ENCODE measurements at places on chromosomes 7 and 10.

DNA sequence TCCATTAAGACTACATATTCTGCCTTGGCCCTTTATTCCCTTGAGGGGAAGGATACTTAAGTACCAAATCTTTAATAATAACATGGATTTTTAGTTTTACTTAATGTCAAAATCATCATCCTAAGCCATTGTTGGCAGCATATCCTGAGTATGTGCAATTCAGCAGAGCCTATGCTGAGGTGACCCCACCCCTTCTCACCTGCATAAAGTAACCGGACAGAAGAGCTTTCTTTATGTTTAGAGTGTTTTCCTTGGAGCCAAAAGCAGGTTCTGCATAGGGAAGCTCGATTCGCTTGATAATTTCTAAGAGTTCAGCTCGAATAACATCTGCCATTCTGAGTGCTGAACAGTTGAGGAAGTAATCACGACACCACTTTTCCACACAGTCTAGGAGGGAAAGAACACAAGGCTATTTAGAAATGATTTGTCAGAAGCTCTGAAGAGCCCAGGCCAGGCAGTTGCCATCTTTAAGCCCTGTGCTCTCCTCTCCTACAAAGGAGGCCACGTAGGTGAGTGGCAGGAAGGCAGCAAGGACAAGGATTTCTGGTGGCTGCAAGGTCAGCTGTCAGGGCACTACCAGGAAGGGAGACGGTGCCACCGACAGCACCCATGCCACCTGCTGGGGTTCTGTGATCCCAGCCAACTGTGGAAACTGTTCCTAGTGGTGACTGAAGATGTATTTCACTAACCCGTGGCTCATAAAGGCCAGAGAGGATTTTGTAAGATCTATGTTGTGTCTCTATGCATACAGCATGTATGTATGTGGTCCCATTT, 15.6 kb downstream of the BCCIP start:
- no peak for DNase-seq

GRCh38 chr7:45662018-45662417, 87.8 kb downstream of the ADCY1 start:
- no peak for DNase-seq

GRCh38 chr7:47534322-47535034, 47.4 kb downstream of the TNS3 start:
- DNase-seq: no peak

GRCh38 chr10:87860156-87860795, 3.1 kb downstream of the KLLN start:
- no peak for DNase-seq

DNA sequence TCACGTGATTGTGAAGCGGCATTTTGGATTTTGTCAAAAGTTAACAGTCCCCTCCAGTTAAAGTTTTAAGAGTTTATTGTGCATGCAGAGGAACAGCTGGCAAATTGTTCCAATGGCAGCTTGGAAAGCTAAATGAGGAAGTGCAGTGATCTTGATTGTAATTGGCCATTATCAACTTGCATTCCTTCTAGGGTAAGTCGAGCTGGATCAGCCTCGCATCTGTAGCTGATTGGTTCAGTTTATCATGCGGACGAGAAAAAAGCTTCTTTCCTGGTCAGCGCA, 566 bp downstream of the ZNF789 start:
- no peak for DNase-seq

DNA sequence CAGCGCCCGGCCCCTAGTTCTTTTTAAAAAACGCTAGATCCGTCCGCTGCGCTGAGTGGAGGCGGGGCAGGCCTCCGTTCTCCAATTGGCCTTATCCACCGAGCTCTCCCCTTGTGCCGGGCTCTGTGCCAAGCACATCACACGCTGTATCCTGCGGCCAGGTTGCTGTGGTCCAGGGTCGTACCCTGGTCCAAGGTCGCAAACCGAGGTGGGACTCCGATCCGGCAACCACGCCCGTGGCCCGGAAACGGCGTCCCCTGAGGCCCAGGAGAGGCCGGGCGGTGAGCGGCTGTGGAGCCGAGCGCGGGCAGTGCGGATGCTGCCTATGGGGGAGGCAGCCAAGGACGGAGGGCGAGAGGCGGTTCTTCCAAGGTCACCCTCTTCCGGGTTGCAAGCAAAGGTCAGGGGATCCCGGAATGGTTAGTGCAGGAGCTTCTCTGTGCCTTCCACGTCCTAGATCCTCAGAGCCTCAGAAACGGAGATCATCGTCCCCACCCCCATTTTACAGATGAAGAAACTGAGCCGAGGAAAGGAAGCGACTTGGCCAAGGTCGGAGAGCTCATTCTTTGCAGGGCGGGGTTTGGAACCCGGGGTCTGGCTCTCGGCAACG, 72.4 kb upstream of the LRRC4 start:
- DNase-seq: no peak

DNA sequence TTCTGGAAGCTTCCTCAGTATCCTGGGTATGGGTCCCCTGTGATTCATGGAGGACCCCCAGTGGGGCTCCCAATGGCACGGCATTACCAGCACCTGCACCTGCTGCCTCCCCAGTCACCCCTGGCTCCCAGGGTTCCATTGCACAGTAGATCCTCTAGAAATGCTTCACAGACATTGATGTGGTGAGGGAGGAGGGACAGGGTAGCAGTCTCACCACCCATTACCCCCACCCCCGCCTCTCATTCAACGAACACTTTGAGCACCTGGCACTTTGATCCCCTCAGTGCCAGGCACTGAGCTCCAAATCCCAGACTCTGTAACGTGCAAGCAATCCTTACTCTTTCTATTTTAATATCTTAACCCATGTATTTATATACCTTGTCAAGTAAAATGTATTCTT, 26.8 kb upstream of the PSAP start:
- DNase-seq: no peak

DNA sequence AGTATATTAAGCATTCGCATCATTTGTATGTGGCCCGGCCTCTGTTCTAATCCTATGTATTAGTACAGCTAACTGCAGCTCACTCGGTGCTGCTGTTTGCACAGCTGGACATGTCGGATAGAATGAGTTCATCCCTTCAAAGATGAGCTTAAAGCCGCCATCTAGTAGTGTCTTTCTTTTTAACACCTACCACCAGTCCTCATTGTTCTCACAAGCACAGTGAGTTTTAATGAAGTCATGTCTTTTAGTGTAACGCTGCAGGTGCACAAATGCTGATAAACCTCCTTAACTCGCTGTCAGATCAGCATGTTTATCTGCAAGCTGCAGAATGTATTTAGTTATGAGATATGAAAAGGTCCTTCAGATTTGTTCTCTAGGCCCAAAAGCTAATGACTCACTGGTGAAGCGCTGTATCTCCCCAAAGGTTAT, 247.5 kb downstream of the MTERF1 start:
- no peak for DNase-seq

- no peak for DNase-seq
Observed at GRCh38 chr10:131350245-131350644, 38.7 kb upstream of the TCERG1L start.

DNA sequence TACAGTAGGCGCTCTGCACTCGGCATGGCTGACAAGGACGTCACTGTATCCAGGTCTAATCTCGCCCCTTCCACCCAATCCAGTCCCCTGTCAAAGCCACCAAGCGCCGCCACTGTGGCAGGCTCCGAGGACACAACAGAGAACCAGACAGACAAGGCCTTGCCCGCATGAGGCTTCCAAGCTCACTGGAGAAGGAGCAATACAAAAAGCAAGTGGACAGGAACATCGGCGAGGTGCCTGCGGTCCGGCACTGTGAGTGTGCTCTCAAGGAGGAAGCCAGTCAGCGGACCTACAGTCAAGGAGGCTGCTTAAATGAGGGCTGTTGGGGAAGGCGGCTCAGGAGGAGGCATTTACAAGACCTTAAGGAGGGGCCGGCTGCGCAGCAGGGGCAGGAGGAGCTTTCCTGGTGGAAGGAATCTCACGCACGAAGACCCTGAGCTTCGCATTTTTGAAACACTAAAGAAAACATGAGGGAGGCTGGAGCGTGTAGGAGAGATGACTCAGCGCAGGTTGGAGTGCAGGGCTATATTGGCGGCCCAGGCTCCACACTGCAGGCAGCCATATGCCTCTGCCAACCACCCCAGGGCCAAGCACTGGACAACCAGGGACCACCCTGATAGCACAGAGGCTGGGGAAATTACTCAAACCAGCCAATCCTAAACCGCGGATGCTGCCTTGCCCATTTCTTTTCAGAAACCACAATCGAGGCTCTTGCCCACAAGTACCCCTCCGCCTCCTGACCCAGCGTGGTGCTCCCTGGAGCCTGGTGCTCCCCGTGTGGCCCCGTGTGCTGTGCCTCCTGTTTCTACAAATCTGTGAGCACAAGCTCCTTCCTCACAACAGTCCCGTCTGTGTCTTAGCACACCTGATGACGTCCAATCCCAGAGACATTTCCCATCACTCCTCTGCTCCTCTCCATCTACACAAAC, 28.9 kb downstream of the GNA12 start:
- DNase-seq: no peak

- no peak for DNase-seq
Observed at GRCh38 chr7:143374561-143374960, 6.6 kb upstream of the ZYX start.

- DNase-seq: peak; percentile 19
Observed at GRCh38 chr7:75776295-75776971, 4.4 kb upstream of the CCL26 start.

GRCh38 chr10:99981581-99982199, 28.1 kb downstream of the DNMBP start:
- no peak for DNase-seq

DNA sequence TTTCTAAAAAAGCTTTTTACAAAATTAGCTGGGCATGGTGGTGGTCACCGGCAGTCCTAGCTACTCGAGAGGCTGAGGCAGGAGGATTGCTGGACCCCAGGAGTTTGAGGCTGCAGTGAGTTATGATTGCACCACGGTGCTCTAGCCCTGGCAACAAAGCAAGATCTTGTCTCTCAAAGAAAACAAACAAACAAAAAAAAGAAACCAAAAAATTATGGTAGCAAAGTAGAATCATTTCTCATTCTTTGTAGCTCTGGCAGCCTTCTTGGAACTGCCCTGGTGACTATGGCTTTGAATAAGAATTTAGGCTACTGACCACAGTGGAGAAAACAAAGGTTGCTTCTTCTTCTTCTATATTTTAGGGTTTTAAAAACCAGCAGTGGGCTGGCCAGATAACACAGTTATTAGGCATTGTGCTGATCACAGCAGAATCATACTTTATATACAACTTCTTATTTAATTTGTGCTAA, 41.9 kb upstream of the PRKAR2B start:
- no peak for DNase-seq

DNA sequence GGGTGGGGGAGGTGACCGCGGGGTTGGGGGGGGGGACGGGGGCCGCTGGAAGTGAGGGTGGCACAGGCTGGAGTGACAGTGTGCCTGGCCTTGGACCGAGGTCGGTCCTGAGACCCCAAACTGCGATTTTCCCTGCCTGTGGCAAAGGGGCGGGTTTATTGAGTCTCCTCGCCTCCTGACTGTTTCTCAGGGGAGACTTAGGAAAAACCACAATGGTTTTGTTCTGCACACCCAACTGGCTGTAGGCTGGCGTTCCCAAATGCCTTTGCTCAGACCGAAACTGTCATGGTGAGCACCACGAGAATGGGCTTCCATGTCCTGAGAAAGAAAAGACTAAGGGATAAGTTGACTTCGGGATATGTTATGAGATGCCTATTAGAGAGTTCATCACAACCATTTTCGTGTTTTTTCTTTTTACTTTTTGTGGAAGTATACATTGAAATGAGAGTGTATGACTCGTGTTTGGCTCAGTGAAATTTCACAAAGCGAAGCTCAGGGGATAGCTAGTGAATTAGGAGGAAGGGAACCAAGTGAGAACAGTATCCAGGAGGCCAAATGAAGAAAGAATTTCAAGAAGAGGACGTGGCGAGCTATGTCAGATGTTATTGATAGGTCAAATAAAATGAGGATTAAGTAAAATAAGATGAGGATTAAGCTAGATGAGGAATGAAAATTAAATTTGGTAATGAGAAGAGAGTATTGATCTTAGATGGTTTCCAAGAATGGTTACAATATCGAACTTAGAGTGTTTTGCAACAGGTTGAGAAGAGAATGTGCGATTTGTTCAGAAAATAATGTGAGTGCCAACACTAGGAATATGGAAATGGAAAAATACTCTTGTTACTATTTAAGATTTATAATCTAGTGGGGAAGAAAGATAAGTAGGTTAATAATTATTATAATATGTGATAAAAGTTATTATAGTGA, 918 bp downstream of the NET1 start:
- no peak for DNase-seq

GRCh38 chr10:74227697-74228424, 76.8 kb downstream of the ADK start:
- no peak for DNase-seq
